ENCODE measurements at places on chromosomes 2 and 18.

- no peak for DNase-seq
Measured at GRCh38 chr2:20093263-20094141, 42.1 kb upstream of the LAPTM4A start.

- DNase-seq = peak; percentile 41
Measured at GRCh38 chr2:227228061-227228667, 63.7 kb downstream of the COL4A3 start.

GRCh38 chr2:213868526-213868925 is 542.3 kb upstream of the VWC2L start:
- no peak for DNase-seq

- no peak for DNase-seq
Measured at GRCh38 chr18:46392576-46392975, 264.4 kb downstream of the LOXHD1 start.

DNA sequence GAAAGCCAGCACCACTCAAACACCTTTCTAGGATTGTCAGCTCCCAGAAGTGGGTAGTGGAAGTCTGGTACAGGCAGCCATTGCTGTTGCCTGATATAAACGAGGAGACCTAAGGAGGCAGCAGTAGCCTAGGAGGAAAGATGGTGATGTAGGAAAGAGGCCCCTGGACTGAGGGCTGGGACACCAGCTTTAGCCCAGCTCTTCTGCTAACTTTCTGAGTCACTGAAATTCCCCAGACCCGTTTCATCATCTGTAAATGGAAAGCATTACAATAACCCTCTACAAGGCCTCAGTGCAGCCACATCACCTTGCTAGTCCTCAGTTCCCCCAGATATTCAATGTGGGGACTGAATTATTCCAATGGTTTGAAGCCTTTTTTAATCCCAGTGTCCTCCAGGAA is 336.5 kb downstream of the TNS1 start:
- DNase-seq = no peak

GRCh38 chr2:46569061-46569560 is 89.7 kb downstream of the TMEM247 start:
- DNase-seq = no peak

- no peak for DNase-seq
Measured at GRCh38 chr18:35099911-35100310, 58.7 kb downstream of the MAPRE2 start.

GRCh38 chr18:58005885-58006523 is 38.0 kb upstream of the NEDD4L start:
- DNase-seq = no peak

GRCh38 chr18:56521263-56521662 is 117.1 kb downstream of the TXNL1 start:
- no peak for DNase-seq

Measured in dorsolateral prefrontal cortex (tissue), 122 donors.